Nephron progenitor cell (in vitro differentiated cells): ENCODE measurements at places on chromosomes 7 and 10.
A peak's percentile ranks its signal among the peaks of the same experiment; 100 is the strongest.

GRCh38 chr10:44929356-44930255 lies 18.5 kb downstream of the TMEM72 start:
- H3K27ac ChIP-seq, result peak overlapping the region; percentile 11
- no peaks in the 10 kb centered on the region for H3K36me3 ChIP-seq
- no peak overlapping the region for H3K4me3 ChIP-seq
- no peak for DNase-seq
- H3K4me1 ChIP-seq, result peaks cover 5% of the 10 kb centered on the region
- H3K27me3 ChIP-seq, result peaks cover 42% of the 10 kb centered on the region

DNA sequence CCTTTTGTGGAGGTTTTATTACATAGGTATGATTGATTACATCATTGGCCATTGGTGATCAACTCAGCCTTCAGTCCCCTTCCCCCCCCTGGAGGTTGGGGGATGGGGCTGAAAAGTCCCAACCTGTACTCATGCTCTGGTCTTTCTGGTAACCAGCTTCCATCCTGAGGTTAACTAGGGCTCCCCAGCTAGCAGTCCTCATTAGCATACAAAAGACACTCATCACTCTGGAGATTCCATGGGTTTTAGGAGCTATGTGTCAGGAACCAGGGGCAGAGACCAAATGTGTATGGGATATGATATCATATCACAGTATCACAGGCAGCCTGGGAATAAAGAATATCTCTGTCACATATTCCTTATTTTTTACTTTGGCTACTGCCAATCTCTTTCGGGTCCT lies 13.6 kb downstream of the CCSER2 start:
- peaks cover 39% of the 10 kb centered on the region for H3K36me3 ChIP-seq
- DNase-seq, result no peak

- peak; percentile 42 for DNase-seq
- H3K4me3 ChIP-seq, result peak overlapping the region; percentile 33
- peaks cover 8% of the 10 kb centered on the region for H3K36me3 ChIP-seq
- H3K27ac ChIP-seq, result peak overlapping the region; percentile 98
- H3K27me3 ChIP-seq, result no peaks in the 10 kb centered on the region
Measured at GRCh38 chr7:25777969-25778708, 373.9 kb upstream of the NFE2L3 start.

GRCh38 chr7:134905375-134905774 lies 80.9 kb upstream of the AGBL3 start:
- DNase-seq, result no peak
- H3K27me3 ChIP-seq, result no peaks in the 10 kb centered on the region
- H3K36me3 ChIP-seq, result peaks cover 27% of the 10 kb centered on the region
- no peak overlapping the region for H3K27ac ChIP-seq
- H3K4me3 ChIP-seq, result no peak overlapping the region

DNA sequence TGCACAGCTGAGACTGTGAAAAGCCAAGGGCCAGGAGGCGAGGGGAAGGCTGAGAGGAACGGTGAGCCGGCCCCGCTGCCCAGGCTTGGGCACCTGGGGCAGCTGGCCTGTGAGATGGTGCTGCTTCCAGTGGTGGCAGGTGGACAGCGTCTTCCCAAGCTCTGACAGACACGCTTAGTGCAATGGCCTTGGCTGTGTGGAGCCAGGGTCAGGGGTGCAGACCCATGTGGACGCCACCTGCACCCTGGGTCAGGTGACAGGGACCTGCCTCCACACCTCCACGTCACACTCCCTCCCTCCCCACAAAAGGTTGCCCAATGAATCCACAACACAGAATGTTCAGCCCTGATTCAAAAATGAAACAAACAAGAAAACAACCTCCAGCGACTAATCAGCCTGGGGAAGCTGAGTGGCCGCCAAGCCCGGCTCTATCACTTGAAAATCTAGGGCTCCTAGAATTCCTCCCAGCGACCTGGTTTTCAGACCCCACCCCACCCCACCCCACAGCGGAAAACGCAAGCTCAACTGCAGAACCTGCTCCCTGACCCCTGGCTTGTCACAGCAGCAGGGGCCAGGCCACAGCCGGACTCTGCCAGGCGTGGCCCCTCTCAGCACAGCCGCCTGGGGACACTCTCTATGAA lies 54.3 kb downstream of the PRKAG2 start:
- no peaks in the 10 kb centered on the region for H3K36me3 ChIP-seq
- H3K4me1 ChIP-seq, result peaks cover 50% of the 10 kb centered on the region
- no peak for DNase-seq
- H3K27ac ChIP-seq, result no peak overlapping the region
- H3K4me3 ChIP-seq, result no peak overlapping the region

- H3K4me1 ChIP-seq, result peaks cover 23% of the 10 kb centered on the region
- no peaks in the 10 kb centered on the region for H3K27me3 ChIP-seq
- no peak overlapping the region for H3K27ac ChIP-seq
Measured at GRCh38 chr7:43537765-43538403, 45.0 kb upstream of the STK17A start.

DNA sequence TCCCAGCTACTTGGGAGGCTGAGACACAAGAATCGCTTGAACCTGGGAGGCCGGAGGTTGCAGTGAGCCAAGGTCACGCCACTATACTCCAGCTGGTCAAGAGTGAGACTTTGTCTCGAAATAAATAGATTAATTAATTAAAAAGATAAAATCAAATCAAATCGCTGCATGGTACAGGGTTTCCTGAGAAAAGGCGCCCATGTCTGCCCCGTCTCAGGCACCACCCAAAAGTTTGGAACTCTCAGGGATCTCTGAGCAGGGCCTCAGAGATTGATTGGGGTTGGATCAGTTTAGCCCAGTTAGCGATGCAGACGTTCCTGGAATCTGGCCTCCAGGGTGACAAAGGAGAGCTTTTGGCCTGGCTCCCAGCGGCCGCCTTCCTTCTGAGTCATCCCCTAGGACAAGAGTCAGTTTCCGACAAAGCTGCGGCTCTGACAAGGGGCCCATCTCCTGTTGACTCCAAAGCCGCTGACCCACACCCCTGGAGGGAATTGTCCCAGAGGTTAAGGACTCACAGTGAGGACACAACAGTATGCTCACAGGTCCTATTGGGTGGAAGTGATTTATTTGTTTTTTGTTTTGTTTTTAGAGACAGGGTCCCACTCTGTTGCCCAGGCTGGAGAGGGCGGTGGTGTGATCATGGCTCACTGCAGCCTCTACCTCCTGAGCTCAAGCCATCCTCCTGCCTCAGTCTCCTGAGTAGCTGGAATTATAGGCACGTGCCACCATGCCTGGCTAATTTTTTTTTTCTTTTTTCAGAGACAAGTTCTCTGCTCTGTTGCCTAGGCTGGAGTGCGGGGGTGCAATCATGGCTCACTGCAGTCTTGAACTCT lies 6.8 kb downstream of the ORAI2 start:
- H3K4me1 ChIP-seq, result peaks cover 17% of the 10 kb centered on the region
- H3K27ac ChIP-seq, result no peak overlapping the region
- no peaks in the 10 kb centered on the region for H3K27me3 ChIP-seq
- no peak for DNase-seq

GRCh38 chr7:100176096-100177044 lies 811 bp downstream of the GPC2 start:
- H3K4me1 ChIP-seq, result peaks cover 43% of the 10 kb centered on the region
- H3K27me3 ChIP-seq, result peaks cover 31% of the 10 kb centered on the region
- H3K36me3 ChIP-seq, result peaks cover 26% of the 10 kb centered on the region
- peak overlapping the region; percentile 93 for H3K4me3 ChIP-seq
- DNase-seq, result no peak

DNA sequence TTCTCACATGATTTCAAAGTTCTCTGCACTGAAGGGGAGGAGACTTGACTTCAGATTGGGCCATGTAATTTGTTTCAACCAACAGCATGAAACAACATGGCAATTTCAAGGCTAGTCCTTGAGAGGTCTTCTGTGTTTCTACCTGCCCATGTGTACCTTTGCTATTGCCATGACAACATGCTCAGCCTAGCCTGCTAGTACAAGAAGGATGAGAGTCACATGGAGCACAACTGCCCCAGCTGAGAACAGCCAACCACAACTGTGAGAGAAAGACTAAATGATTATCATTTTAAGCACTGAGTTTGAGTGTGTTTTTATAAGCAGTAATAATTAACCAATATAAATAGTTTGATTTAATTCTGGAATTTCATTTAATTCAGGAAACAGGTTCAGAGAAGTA lies 41.9 kb downstream of the ANKMY2 start:
- H3K4me1 ChIP-seq, result peaks cover 2% of the 10 kb centered on the region
- H3K27ac ChIP-seq, result no peak overlapping the region
- no peak for DNase-seq
- H3K27me3 ChIP-seq, result no peaks in the 10 kb centered on the region
- peaks cover 82% of the 10 kb centered on the region for H3K36me3 ChIP-seq
- no peak overlapping the region for H3K4me3 ChIP-seq

GRCh38 chr7:142749218-142749993 lies at the start of gene PRSS1:
TSS of gene PRSS1 (plus strand) at chr7:142749472. CDS start at chr7:142749485, 13 bp downstream.
- H3K4me1 ChIP-seq, result no peaks in the 10 kb centered on the region
- H3K27me3 ChIP-seq, result peaks cover 24% of the 10 kb centered on the region
- DNase-seq, result no peak
- H3K27ac ChIP-seq, result no peak within 1 kb of the TSS
- H3K36me3 ChIP-seq, result no peaks in the 10 kb centered on the region
- no peak within 1 kb of the TSS for H3K4me3 ChIP-seq

DNA sequence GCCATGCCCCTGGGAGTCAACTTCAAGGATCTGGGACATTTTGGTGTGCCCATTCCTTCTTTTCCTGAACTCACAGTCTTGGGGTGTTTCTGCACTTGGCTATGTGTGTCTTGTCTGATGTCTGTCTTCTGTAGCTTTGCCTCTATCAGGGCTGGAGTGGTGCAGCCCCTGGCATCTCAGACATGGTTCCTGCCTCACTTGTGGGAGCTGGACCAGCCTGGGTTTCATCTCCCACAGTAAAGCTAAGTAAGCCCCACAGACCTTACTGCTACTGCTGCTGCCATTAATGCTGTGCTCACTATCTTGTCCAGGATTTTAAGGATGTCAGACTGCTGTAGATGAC lies 59.0 kb downstream of the ADCYAP1R1 start:
- H3K36me3 ChIP-seq, result no peaks in the 10 kb centered on the region
- H3K4me3 ChIP-seq, result no peak overlapping the region
- no peak overlapping the region for H3K27ac ChIP-seq
- DNase-seq, result no peak

GRCh38 chr7:40474790-40475680 lies 340.2 kb downstream of the SUGCT start:
- H3K27me3 ChIP-seq, result peaks cover 6% of the 10 kb centered on the region
- no peak overlapping the region for H3K4me3 ChIP-seq
- H3K36me3 ChIP-seq, result no peaks in the 10 kb centered on the region
- no peak overlapping the region for H3K27ac ChIP-seq

DNA sequence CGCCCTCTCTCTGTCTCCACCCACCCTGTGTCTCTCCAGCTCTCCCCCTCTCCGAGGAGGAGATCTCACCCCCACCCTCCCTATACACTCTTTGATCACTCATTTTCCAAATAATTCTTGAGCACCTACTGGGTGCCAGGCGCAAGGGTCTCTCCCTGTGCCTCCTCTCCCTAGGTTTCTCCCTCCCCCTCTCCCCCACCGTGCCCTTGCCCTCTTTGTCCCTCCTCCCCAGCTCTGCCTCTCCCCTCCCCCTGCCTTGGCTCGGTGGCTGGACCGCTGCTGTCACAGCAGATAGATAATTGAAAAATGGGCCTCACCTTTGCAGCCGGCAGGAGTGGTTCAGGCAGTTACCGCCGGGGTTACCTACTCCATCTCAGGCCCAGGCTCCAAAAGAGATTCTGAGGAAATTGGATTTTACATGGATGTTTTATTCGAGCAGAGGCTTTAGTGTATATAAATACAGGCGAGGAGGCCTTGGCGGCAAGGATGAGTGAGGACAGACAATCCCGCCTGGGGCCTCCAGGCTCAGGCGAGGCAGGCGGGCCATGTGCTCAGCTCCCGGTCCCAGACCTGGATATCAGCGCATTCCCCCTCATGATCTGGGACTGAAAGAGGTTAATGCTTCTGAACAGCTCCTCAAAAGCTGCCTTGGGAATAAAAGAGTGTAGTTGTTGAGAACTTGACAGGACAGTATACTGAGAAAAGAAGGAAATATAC lies 60.8 kb upstream of the BTRC start:
- no peak for DNase-seq
- peak overlapping the region; percentile 91 for H3K4me3 ChIP-seq
- no peaks in the 10 kb centered on the region for H3K36me3 ChIP-seq

- peak; percentile 84 for DNase-seq
- peaks cover 3% of the 10 kb centered on the region for H3K36me3 ChIP-seq
Measured at GRCh38 chr7:38630720-38631673, at the start of gene AMPH. TSS of gene AMPH (minus strand) at chr7:38631373. CDS start at chr7:38631351, 22 bp downstream.

GRCh38 chr10:22986771-22987542 lies 59.1 kb downstream of the ARMC3 start:
- no peak for DNase-seq
- no peak overlapping the region for H3K27ac ChIP-seq
- no peak overlapping the region for H3K4me3 ChIP-seq
- H3K4me1 ChIP-seq, result peaks cover 36% of the 10 kb centered on the region
- no peaks in the 10 kb centered on the region for H3K36me3 ChIP-seq

DNA sequence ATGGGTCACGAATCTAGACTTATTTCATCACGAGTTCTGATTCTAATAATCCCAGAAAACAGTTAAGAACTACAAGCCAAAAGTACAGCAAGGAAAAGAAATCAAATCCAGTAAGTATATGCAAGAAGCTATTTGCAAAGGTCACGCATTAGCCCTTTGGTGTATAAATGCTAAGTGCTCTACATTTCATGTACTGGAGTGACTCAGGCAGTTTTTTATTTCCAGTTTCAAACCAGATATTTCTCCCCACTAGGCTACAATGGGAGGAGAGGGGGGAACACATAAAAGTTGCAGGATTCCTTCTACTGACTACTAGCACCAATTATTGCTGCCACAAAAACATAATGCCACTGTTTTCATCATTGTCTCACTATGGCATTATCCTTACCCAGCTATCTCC lies 148.0 kb downstream of the NRCAM start:
- peaks cover 4% of the 10 kb centered on the region for H3K27me3 ChIP-seq
- DNase-seq, result no peak
- peaks cover 63% of the 10 kb centered on the region for H3K4me1 ChIP-seq
- H3K27ac ChIP-seq, result no peak overlapping the region

DNA sequence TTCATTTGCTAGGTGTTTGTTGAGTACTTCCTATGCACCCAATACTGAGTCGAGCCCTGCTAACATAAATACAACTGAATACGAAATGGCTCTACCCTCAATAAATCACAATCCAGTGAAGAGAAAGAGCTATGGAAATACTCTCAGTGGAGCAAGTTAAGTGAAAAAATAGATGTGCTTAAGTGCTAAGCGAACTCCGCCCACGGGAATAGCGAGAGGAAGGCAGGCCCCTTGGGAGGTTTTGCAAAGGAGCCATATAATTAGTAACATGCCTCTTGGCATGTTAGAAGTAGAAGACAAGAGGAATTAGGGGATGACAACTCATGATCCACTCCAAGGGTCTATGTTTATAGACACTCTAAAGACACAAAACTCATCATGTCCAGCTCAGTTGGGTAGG lies 42.8 kb upstream of the TSPAN33 start:
- DNase-seq, result no peak
- peaks cover 9% of the 10 kb centered on the region for H3K27me3 ChIP-seq
- peaks cover 43% of the 10 kb centered on the region for H3K4me1 ChIP-seq
- no peaks in the 10 kb centered on the region for H3K36me3 ChIP-seq
